ENCODE measurements at places on chromosomes 16 and 17. TPM values are rescaled to one million over a fixed set of nuclear protein-coding genes. Genes with fewer than 3 reads are reported as not detected.
A peak's percentile ranks its signal among the peaks of the same experiment; 100 is the strongest.

DNA sequence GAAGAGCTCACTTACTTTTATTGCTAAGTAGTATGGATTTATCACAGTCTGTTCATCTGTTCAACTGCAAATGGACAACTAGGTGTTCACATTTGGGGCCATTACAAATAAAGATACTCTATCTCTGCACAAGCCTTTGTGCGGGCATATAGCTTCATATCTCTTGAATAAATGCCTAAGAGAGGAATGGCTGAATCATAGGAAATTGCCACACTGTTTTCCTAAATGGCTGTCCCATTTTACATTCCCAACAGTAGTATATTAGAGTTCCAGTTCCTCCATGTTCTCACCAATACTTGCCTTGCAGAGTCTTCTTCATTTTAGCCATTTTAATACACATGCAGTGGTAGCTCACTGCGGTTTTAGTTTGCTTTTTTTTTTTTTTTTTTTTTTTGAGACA lies 20.5 kb downstream of the NSMCE1 start:
- DNase-seq: no peak

DNA sequence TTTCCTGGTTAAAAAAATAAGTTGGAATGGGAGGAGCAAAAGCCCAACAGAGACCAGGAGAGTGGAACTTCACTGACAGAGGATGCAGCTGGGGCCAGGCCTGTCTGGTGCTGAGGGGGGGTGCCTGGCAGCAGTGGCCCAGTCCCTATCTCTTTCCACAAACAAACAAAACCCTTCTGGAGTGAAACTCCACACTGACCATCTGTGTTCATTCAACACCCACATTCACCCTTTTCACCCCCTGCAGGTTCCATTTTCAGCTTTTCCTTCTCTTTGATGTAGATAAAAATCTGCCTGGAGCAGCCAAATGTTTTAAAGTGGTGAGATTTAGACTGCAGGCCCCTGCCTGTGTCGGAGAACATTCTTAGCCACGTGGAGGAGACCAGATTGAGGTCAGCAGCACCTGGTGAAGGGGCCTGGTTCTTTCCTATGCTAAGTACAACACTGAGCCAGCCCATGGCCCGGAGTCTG lies 161.4 kb upstream of the CDH11 start:
- DNase-seq: no peak

DNA sequence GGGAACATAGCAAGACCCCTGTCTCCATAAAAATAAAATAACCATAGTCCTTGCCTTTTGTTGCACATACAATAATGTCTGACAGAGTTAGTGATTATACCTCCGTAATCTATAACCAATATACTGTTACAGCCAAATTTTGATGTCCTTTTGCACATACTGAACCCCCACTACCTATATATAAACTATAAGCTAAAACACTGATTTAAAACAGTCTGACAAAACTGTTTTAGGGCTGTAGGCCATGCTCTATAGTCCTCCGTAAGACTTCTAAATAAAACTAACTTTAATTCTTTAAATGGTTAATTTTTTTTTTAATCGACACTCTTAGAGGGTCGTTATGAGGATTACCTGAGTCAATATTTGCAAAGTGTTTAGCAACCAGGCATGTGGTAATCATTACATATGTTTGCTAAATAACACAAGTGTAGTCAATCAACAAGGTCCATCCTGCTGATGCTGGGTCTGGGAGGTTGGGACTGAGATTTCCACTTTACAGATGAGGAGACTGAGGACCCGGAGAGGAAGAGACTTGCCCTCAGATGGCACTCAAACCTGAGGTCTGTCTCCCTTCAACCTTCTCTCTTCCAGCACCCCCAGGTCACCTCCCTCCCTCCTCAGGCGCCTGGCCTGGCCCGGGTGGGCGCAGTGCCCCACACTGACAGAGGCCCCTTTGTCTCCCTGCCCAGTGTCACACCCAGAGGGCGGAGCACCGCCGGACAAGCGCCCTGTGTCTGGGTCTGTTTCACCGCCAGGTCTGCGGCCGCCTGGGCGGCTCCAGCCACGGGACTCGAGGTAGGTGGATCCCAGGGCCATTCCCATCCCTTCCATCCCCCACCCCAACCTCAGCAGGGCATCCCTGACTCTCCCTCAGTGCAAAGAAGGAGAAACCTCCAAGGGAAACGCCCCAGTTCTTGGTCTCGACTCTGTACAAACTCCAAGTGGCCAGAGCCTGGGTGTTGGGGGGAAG lies 10.3 kb downstream of the ZNF385C start:
- no peak for DNase-seq

DNA sequence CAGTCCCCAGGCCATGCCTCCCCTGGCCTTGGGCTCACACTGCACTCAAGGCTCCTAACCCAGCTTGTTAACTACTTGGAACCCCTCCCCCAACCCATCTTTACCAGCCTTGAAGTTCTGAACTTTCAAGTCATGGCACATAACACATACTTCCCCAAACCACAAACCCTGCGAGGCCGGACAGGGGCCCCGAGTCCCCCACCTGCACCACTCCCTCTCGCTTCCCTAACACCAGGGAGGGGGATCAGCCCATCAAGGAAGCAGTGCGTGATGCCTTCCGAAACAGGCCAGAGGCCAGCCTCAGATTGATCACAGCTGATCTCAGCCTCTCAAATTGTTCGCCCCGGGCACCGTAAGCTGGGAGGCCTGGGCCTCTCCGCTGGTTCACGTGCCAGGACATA lies 3.0 kb upstream of the NLRC3 start:
- DNase-seq: peak; percentile 6

The TSPAN10 gene
- polyA plus RNA-seq: 0.94 TPM

DNA sequence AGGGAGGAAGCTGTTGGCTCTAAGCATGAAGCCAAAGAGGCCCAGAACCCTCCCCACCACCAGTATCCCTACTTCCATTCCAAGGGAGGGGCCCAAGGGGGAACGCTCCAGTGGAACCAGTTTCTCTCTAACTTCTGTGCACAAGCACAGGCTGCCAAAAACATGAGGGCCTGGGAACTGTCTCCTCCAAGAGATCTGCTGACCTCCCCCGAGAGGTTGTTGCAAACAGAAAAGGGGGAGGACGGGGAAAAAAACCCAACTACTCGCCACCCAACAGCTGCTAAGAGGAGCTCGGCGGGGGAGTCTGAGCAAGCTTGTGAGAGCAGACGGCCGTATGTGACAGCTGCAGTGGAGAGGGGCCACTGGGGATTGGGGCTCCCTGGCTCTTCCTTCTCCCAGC lies 15.7 kb upstream of the SLC35B1 start:
- DNase-seq: no peak

DNA sequence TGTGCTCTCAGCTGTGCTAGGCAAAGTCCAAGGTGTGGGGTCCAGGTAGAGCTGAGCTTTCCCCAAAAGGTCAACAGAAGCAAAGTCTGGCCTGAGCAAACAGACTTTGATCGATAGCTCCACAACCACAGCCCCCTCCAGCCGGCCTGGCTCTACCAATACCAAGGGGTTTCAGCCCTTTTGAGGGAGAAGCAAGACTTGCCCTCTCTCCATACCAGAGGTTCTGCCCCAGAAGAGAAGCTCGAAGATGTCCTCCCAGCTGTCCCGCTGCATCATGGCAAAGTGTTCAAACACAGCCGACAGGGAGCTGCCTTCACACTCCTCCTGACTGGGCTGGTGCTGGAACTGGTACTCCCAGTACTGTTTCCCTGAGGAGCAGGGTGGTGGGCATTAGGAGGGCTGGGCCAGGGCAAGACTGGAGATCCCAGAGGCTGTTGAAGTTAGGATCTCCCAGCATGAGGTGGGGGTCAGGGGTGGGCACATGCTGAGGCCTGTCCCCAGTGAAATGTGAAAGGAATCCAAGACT lies 1.7 kb downstream of the VTN start:
- no peak for DNase-seq

The C17orf50 gene
- not detected for polyA plus RNA-seq

GRCh38 chr16:71894229-71894920 lies 956 bp upstream of the IST1 start:
- DNase-seq: peak; percentile 68

DNA sequence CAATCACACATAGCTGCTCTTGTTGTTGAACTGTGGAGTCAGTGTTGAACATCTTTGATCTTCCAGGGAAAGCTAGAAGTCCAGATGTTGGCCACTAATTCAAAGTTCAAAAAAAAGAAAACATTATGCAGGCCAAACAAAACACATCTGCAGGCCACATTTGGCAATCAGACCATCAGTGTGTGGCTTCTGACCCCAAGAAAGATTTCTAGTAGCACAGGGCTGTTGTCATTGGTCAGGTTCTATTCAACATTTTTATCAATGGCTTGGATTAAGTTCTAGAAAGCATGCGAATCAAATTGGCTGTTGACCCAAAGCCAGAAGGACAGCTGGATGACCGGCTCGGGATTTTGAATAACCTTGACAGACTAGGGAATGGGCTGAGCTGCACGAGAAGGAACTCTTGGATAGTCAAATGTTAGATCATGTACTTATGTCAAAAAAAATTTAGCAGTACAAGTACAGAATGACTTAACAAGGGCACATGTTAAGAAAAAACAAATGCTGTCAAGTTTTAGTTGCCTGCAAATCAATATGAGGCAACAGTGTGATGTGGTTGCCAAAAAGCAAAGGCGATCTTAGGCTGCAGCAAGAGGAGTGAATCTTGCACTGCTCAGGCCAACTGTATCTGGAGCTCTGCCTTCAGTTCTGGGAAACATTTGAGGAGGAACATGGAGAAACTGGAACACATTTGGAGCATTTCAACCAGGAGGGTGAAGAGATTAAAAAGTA lies 187.6 kb downstream of the RGS9 start:
- DNase-seq: peak; percentile 60

The CLDN9 gene
- polyA plus RNA-seq: not detected

The IL32 gene
- 4.1 TPM for polyA plus RNA-seq

DNA sequence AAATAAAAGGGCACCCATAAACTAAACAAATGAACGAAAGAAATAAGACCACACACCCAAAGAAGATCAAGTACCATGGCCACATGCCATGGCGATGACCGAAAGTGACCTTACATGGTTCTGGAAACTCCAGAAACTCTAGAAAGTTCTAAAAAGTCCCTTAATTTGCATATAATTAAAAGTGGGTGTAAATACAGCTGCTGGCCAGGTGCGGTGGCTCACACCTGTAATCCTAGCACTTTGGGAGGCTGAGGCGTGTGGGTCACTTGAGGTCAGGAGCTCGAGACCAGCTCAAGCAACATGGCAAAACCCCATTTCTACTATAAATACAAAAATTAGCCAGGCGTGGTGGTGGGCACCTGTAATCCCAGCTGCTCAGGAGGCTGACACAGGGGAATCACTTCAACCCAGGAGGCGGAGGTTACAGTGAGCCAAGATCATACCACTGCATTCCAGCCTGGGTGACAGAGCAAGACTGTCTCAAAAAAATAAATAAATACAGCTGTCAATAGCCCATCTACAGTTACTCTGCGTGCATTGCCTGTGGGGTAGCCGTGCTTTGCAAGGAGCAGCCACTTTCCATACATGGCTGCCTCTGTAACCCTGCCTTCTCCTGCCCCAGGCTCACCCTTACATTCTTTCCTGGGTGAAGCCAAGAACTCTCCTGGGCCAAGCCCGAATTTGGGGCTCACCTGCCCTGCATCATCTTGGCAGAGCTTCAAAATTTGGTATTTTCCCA lies 7.2 kb upstream of the ZNF778 start:
- no peak for DNase-seq

The KRTAP2-1 gene
- polyA plus RNA-seq: not detected

DNA sequence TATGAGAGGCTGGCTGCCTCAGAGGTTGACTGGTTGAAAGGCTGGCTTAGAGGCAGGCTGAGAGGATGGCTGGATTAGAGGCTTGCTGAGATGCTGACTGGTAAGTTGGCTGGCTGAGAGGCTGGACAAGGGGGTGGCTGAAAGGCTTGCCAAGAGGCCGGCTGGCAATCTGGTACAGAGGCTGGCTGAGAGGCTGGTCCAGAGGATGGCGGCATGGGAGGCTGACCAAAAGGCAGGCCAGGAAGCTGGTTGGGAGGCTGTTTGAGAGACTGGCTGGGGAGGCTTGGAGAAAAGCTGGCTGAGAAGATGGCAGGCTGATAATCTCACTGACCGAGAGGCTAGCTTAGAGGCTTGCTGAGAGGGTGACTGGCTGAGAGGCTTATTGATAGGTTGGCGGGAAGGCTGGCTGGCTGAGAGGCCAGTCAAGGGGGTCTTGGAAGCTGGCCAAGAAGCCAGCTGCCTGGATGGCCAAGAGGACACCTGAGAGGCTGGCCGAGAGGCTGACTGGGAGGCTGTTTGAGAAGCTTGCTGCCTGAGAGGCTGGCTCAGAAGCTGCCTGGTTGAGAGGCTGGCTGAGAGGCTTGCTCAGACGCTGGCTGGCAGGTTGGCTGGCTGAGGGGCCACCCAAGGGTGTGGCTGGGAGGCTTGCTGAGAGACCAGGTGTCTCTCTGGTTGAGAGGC lies 34.2 kb upstream of the ACSM2B start:
- no peak for DNase-seq

DNA sequence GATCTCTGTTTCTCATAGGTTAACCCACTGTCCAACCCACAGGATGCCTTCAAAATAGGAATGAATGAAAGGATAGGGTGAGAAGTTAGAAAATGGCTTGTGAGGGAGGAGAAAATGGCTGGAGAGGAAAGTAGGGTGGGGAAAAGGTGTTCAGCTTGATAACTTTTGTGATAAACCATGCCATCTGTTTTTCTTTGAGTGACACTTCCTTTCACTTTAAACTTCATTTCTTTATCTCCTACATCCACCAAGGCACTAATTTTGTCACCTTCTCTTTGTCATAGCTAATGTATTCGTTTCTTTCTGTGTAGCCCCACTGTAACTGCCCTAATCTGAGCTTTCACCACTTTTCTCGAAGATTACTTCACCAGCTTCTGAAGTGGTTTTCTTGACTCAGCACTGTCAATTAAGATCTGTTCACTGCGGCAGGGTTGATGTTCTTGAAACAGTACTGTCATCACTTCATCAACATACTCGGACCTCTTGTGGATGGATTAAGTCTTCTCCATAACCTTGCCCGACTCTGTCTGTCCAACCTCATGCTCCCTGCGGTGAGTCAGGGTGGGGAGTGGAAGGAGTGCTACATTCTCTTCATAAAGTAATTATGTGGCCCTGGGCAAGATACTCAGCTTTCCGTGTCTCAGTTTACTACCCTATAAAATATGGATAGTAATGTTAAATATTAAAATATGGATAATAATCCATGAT lies 5.5 kb upstream of the KRT10 start:
- peak; percentile 50 for DNase-seq

- DNase-seq: no peak
These were observed 52.2 kb downstream of the VPS35L start for GRCh38 chr16:19607616-19608280.

The CHST4 gene
- polyA plus RNA-seq: not detected

DNA sequence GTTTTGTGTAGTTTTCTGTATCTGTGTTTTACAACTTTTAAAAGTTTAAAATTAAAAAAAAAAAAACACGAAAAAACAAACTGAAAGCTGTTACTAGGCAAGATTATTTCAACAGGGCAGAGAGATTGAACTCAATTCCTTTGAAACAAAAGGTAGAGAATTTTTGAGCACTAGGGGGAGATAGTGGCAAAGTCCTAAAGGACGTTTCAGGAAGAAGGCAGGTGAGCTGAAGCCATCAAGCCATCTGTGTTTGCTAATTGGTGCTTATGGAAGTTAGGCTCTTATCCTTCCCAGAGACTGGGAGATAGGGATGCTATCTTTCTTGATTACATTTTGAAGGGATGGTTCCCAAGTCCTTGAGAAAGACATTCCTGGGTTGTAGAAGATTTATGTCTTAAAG lies 70.6 kb upstream of the CLEC3A start:
- DNase-seq: no peak

GRCh38 chr16:13956635-13957196 lies 36.8 kb downstream of the ERCC4 start:
- no peak for DNase-seq
